ENCODE measurements at places on chromosomes 5 and 9.

DNA sequence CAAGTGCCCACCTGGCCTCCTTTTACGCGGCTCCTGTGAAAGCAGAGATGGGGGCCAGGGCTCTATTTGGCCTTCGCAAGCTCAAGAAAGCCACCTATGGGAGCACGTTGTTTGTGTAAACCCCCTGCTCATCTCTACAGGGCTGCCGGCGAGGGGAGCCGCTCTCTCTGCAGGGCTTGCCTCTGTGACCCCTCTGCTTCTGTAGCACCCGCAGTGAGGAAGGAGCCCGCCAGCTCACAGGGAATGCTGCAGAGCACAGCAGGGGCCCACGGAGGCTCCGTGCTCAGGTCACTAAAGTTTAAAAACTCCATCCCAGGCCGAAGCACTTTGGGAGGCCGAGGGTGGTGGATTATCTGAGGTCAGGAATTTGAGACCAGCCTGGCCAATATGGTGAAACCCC lies 376.8 kb downstream of the IRX2 start:
- DNase-seq: no peak

DNA sequence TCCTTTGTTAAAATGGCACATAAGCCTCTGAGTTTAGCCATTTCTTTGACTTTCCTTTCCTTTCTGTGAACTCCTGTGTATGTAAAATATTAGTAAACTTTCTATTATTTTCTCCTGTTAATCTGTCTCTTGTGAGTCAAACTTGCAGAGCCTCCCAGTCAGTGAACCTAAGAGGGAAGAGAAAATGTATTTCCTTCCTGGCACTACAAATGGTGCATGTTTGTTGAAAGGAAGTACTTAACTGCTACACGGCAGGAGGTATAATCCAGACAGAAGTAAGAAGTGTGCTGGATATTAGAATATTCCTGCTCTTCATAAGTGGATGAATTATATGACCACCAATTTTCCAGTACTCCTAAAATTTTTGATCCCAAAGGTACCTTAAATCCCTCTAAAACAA lies 23.0 kb downstream of the CTSL start:
- DNase-seq: no peak

DNA sequence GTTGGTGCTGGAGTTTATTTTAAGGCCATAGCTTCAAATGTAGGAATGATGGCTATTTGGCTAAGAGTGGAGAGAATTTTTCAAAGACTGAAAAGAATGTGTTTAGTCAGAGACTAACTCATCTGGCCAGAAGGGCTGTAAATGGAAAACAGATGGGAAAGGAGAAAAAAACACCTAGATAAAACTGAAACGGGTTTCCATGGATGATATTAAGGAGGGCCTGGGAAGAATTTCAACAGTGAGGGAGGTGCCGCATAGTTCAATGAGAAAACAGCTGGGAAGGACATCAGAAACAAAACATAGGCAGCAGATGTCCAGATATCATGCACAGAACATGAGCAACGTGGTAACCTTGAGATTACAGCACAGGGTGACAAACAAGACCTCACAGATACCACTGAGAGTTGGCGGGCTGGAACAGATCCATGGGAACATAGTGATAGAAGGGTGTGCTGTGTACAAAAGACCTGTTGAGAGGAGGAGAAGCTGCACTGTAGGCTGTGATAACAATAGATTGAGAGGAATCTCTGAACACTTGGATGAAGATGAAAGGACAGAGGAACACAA lies 31.2 kb upstream of the RAD23B start:
- no peak for DNase-seq

DNA sequence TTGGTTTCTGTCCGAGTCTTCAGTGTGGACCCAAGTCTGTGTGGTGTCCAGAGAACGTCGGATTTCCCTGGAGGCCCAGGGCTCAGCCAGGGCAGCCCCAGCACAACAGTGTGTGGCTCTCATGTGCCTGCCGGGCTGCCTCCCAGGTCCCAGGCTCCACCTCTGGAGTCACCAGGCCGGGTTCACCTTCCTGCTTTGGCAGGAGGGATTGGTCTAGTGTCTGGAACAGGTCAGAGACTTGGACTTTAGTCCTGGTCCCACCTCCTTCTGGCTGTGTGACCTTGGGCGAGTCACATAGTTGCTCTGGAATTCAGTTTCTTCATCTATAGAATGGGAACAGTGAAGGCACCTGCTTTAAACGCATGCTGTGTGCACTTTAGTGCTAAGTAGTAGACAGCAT lies 3.2 kb downstream of the DOLPP1 start:
- DNase-seq: no peak

- no peak for DNase-seq
Observed at GRCh38 chr9:70044490-70045307, 1.1 kb downstream of the MAMDC2 start.

DNA sequence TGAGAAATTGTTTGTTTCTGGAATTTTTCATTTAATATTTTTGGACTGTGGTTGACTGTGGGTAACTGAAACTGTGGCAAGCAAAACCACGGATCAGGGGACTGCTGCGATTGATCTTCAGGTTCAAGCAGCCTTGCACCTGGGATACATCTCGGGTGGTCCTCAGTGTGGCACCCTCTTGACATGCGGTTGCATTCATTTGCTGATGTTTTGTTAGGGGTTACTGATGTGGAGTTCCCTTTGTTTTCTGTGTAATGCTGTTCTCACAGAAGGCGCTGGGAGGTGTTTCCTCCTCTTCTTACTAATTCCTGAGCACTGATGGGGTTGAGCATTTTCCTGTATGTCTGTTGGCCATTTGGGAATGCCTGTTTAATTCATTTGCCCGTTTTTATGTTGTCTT lies 60.4 kb downstream of the EHMT1 start:
- no peak for DNase-seq

DNA sequence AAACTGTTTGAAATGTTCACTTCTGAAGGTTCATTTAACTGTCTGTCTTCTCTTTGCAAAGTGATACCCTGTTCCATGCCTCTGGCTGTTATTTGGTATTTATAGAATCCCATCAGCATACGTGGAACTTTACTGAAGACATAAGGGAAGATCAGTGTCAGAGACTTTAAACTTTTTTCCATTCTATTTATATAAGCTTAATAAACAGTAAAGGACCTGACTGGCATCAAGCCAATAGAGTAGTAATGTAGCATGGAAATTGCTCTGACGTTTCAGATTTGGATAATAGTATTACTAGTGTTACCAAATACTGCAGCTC lies 94.9 kb upstream of the MINAR2 start:
- DNase-seq: no peak
